ENCODE measurements at places on chromosomes 16 and 17.
A peak's percentile ranks its signal among the peaks of the same experiment; 100 is the strongest.

DNA sequence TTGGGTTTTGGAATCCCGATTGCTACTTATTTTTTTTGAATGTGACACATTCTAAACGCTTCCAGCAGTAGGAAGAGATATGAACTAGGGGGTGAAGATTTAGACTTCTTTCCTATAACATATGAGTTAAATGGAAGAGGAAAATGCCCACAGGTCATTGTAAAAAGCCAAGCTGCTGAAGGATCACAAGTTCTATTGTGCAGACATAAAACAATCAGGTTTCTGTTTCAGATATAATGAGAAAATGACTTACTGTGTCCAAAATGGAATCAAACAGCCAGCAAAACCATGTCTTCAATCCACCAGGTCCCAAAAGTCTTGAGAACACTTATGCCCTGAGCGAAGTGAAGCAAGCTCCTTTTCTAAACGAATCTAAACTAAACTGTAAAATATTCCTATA is 157.0 kb upstream of the SOX9 start:
- no peak for DNase-seq

DNA sequence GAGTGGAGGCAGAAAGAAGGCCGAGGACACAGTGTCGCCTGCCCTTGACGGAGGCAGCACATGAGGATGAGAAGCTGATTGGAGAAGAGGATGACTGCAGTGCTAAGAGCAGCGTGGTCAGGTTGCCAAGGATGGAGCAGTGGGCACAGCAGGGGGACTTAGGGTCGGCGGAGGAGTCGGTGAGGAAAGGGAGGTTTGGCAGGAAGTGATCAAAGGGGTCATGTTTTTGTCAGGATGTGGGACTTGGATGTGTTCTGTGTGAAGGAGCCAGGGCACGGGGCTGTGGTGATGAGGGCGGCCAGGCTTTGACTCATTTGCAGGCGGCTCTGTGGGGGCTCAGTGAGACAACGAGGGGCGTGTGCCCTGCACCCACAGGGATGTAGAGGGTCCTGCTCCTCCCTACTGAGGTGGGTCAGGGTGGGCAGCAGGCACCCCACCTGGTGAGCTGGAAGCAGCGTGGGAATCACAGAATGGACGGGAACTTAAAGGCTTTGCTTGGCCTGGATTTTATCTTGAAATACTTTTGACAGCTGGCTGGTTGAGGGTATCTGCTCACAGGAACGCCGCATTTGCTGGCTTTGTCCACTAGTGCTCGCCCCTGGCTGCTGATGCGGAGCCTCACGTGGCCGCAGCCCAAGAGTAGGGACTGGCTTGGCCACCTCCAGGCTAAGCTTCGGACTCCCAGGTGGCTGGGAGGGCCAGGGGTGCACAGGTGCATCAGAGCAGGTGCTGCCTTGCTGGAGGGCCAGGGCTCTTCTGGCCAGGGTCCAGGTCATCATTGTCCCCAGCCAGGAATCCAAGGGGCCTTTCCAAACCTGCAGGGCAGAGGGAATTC is 6.0 kb downstream of the MPG start:
- no peak for DNase-seq

DNA sequence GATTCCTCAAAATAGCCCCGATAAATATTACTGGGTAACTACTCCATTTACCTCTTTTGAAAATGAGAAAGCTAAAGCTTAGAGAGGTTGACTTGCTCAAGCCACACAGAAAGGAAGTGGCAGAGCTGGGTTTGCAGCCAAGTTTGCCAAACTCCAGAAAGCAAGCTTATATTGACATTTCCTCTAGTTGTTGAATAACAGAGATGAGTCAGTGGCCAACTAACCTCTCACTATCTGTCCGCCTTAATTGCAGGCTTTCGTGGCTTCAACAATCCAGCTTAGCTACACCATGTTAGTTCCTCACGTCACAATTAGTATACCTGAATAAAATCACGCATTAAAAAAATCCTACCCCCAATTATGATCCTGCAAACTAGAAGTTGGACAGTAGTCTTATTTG is 151.7 kb downstream of the CNTNAP4 start:
- DNase-seq, result no peak

GRCh38 chr17:17445925-17446665 is 30.7 kb upstream of the MED9 start:
- DNase-seq, result peak; percentile 52

DNA sequence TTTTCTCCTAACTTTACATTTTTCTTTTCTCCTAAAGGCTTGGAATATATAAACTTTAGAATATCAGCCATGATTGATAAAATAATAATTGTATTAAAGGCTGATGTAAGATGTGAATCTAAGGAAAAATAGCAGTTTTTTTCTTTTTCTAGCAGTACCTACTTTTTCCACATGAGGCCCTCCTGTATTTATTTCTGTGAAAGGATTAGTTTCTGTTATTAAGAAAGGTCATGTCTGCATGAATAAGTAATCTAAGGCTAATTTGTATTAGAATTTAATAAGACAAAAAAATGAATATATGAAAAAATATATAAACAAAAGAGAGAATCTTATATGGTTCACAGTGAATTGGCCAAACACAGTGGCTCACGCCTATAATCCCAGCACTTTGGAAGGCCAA is 85.3 kb downstream of the STXBP4 start:
- no peak for DNase-seq

GRCh38 chr17:76102944-76103273 is 678 bp downstream of the EXOC7 start:
- DNase-seq, result no peak

DNA sequence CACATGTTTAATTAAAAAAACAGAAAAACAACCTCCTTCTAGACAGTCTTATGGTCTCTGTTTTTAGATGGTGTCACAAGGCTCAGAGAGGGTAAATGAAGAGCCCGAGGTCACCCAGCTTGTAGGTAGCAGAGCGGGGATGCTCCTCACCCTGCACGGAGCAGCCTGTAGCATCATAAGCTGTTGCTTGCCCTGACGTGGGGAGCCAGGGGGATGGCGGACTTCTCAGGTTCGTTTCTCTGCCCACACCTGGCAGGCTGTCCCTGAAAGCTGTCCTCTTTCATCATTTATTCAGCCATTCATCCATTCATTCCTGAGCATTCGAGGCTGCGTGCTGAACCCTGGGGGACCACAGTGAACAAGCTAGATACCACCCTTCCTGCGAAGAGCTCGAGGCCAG is 75.7 kb upstream of the KSR1 start:
- DNase-seq, result no peak

GRCh38 chr16:58492735-58493134 is 7.2 kb upstream of the NDRG4 start:
- DNase-seq, result no peak

DNA sequence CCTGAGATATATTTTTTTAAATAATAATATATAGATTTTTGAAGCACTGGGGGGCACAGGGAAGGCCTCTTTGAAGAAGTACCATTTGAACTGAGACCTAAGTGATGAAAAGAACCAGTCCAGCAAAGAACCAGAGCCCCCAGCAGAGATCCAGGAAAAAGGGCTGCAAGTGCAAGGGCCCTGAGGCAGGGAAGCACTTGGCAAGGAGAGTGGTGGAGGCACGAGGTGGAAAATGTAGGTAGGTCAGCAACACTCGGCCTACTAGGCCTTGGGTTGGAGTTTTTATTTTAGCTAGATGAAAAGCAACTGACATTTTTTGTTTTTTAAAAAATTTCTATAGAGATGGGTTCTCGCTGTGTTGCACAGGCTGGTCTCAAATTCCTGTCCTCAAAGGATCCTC is 1.6 kb upstream of the CD19 start:
- DNase-seq, result no peak

- DNase-seq, result no peak
Measured at GRCh38 chr17:79525793-79526677, 84.8 kb downstream of the RBFOX3 start.

GRCh38 chr17:1122533-1123392 is 57.0 kb downstream of the ABR start:
- peak; percentile 29 for DNase-seq

GRCh38 chr17:79466562-79467350 is 144.1 kb downstream of the RBFOX3 start:
- DNase-seq, result no peak

DNA sequence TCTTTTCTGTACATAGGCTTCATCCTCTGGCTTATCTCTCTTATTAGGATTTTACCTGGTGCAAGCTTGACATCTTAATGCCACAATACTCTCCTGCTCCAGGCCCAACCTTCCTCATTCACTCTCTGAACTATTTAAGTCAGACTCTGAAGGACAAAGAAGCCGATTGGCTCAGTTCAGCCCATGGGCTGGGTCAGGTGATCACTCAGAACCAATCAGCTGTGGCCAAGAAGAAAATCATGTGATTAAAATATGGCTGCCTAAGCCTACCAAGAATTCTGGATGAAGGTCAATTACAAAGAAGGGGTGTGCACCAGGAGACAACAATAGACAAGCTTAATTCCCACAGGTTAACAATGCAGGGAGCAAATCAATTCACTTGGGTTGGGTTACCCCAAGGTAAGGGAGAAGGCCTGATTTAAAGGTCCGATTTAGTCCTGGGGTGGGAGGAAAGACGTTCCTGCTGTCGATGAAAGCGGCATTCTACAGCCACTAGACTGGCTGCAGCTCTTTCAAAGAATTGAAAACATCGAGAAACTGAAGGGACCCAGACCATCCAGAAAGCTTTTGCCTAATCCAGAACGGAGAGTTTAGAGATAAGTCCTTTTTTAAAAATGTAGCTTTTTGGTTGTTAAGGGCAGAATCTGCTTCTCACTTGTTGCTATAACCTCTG is 42.9 kb upstream of the NFAT5 start:
- DNase-seq, result no peak

DNA sequence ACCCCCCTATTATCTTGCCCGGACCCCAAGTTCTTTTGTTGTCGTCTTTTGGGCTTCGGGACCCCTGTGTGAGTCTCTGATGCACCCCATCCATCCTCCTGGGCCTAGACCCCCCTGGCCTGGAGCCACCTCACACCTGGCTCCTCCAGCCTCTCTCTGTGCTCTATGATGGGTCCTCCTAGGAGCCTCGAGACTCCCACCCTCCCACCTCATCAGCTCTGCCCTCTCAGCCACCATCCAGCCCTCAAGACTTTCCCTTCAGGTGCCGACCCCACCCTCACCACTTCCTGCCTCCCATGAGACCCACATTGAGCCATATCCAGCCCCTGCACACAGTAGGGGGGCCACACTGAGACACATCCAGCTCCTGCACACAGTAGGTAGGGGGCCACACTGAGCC is 8.7 kb upstream of the ATP2A3 start:
- no peak for DNase-seq

- no peak for DNase-seq
Measured at GRCh38 chr16:5062051-5062450, 3.7 kb downstream of the C16orf89 start.

GRCh38 chr17:75270218-75270965 is 639 bp downstream of the MIF4GD start:
- no peak for DNase-seq

- no peak for DNase-seq
Measured at GRCh38 chr16:83956336-83957289, 3.6 kb downstream of the OSGIN1 start.

DNA sequence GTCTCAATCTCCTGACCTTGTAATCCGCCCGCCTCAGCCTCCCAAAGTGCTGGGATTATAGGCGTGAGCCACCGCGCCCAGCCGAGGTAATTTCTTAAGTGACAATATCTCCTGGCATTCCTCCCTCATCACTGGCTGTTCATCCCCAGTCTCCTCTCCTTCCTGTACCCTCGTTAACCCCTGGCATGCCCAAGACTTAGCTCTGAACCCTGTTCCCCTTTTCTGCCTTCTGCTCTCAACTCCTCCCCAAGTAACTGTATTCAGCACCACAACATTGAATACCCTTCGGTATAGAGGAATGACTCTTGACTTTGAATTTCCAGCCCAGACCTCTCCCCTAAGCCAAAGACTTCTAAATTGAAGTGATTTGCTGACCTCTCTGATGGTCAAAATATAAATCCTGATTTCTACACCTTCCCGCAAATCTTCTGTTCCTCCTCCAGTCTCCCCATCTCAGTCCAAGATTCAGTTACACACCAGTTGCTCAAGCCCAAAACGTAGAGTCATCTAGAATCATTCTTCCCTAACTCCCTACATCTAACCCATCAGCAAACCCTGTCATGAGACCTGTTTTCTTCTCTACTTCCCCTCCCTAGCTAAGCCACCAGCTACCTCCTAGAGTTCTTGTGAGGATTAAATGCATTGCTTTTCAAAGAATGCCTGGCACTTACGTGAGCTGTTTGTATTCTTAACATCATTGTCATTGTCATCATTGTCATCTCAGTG is 14.8 kb downstream of the PMP22 start:
- DNase-seq, result no peak

DNA sequence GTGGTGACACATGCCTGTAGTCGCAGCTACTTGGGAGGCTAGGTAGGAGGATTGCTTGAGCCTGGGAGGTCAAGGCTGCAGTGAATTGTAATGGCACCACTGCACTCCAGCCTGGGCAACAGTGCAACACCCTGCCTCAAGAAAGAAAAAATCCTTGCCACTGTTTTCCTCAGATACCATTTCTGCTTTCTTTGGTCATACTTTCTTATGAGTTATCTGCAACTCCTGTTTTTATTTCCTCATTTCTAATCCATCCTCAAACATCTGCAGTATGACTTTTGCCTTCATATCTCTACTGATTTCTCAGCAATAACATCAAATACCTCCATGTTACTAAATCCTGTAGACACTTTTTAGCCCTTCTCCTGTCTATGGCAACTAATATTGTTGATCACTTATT is 3.1 kb upstream of the AP2B1 start:
- DNase-seq, result no peak

DNA sequence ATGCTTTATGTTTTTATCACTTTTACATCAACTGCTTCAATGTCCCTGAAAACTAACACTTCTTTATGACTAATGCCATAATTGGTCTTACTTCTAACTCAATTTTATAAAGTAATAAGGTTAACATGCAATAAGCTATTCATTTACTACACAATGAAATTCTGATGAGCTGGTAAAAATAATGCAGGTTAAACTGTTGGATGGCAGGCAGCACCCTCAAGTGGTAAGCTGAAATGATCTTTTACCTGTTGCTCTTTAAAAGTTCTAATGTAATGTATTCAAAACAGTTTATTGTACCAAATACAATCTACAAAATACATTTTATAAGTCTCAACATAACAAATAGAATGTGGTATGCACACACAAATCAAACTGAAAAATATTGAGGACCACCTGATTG is 1280.3 kb downstream of the CDH8 start:
- DNase-seq, result no peak

DNA sequence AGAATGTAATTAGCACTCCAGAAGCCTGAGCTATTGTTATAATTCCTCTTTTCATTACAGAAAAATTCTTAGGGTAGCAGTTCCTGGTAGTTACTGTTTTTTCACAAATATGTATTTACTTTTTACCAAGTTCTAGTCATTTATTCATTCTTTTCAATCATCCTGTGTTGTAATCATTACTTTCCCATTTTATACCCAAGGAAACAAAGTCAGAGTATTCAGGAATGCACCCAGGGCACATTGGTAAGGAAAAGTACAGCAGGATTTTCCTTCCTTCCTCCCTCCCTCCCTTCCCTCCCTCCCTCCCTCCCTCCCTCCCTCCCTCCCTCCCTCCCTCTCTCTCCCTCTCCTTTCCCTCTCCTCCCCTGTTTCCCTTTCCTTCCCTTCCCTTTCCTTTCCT is 115.9 kb upstream of the RBFOX1 start:
- no peak for DNase-seq

- no peak for DNase-seq
Measured at GRCh38 chr17:10875984-10876555, 38.2 kb upstream of the PIRT start.

- DNase-seq, result no peak
Measured at GRCh38 chr16:7124242-7124641, 208.4 kb upstream of the RBFOX1 start.

All from NCI-H2029 treated with DMSO at 0.1 percent for 48 hours (cell line).